ENCODE measurements at places on chromosomes 5 and 9.

DNA sequence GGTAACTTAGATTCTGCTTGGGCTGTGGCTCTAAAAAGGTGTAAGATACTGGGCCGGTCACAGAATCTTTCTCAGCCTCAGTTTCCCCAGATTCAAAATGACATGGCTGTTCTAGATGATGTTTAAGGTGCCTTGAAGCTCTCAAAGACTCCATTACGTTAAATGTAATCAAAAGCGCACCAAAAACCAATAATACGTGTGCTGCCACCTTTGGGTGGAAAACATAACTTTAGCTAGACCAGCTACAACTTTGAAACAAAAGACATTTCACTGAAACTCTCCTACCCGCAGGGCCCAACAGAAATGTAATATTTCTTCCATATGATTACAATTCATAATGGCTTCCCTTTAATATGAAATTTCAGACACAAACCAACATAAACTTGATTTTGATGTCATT, 35.0 kb upstream of the PCSK5 start:
- no peak for DNase-seq

DNA sequence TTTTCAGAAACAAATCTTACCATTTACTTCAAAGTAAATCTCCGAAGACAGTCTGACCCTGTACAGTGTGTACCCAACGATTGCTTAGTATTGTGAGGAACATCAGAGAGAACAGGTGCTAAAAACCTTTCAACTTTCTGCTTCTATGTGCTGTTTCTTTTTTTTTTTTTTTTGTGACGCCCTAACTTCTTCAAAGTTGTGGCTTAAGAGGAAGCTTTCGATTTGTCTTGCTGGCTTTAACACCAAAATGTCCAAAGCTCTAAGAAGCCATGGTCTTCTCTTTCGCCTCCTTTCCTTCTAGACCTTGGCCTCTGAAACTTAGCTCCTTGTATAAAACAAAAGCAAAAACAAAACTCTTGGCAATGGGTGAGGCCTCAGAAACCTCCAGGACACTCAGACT, 1.2 kb downstream of the TNFSF8 start:
- no peak for DNase-seq

DNA sequence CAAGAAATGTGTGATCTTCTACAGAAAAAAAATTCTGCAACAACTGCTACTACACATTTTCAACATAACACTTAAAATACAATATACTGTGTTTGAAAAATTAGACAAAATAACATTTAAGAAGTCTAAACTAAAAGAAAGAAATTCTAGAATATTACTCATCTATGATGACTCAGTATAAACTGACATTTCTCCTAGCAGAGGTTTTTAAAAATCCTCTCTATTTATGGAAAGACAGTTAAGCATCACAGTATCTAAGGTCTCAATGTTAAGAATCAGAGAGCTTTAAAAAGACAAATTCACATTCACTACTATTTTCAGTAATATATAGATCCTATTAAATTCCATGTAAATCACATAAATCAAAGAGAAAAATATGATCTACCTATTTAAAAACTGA, 61.3 kb downstream of the NR2F1-AS1 start:
- no peak for DNase-seq

GRCh38 chr9:38043931-38044623, 24.9 kb downstream of the SHB start:
- DNase-seq = no peak

- no peak for DNase-seq
Observed at GRCh38 chr9:110864011-110864410, 174.3 kb downstream of the LPAR1 start.

GRCh38 chr5:54676481-54677340, 159.2 kb downstream of the SNX18 start:
- DNase-seq = no peak

DNA sequence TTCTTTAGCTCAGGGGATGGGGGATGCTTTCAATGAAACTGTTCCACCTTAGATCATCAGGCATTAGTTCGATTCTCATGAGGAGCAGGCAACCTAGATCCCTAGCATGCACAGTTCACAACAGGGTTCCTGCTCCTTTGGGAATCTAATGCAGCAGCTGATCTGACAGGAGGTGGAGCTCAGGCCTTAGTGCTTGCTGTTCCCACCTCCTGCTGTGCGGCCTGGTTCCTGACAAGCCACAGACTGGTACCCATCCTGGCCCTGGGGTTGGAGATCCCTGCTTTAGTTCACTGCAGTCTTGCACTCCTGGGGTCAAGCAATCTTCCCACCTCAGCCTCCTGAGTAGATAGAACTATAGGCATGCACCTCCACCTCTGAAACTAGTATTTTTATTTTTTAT, 1369.8 kb upstream of the NUDT12 start:
- DNase-seq = no peak

DNA sequence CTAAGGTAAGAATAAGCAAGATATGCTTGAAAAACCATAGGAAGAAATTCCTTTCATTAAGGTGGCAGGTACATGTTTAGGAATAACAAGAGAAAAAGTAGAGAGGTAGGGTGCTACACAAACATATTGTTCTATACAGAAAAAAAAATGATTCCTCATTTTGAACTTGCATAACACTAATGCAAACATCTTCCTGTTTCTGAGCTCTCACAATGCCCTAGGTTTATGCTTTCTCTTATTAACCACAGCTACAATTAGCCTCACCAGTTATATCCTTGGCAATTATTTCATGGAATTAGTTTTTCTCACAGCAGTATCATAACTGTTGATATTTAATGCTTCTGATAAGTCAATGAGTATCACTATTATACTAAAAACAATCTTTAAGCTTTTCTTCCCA, 20.7 kb downstream of the CEMIP2 start:
- DNase-seq = no peak

DNA sequence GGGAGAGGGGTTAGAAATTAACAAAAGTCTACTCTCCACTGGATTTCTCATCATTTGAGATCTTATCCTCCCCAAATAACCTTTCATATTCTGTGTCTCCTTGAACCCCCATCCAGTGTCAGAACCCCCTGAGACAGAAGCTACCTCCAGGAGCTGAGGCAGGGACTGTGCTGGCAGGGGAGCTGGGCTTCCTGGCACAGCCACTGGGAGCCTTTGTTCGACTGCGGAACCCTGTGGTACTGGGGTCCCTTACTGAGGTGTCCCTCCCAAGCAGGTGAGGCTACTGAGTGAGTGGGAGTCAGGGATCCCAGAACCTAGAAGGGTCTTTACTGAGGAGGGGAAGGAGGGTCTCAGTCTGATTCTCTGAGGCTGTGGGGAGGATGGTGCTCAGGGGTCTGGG, 1.9 kb downstream of the SLC4A9 start:
- DNase-seq = no peak

DNA sequence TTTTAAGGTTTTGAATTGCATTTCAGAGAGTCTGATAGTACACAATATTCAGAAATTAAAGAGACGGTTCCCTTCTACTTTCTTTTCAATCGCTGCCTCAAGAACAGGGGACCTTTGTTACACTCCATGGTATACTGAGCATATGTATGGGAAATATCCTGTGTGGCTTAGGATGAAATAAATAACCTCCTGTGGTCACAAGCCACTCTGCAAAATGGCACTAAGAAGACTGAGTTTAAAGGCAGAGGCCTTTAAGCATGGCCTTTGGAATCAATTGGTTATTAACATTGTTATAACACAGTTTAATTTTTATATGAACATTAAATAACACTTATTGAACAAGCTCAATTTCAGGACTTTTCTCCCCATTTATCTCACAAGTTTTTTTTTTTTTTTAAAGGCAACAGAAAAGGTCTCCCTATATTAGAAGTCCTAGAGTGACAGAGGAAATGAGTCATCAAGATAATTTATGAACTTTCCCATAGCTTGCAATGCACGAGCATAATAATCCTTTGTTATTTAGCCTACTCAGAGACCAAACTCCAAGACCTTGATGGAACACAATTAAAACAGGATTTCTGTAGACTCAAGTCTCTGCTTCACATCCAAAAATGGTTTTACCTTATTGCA, 341.9 kb downstream of the TMEM167A start:
- no peak for DNase-seq

DNA sequence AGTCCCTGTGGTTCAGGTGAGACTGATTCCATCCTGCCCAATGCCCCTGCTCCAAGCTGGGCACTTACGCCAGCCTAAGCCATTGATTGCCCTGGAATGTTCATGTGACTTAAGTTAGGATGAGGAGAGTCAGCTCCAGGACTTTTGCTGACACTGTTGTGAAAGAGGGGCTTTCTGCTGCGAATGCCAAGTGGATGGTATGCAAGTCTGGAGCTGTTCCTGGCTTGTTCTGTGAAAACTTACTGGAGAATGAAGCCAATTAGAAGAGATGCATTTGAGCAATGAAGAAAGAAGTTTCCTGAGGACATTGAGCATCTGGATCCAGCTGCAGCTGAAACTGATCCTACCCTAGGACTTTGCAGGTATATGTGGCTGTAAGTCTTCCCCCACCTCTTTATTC, 61.2 kb upstream of the ZFR start:
- no peak for DNase-seq

- DNase-seq = no peak
Observed at GRCh38 chr5:38347896-38348295, 89.5 kb downstream of the EGFLAM start.

DNA sequence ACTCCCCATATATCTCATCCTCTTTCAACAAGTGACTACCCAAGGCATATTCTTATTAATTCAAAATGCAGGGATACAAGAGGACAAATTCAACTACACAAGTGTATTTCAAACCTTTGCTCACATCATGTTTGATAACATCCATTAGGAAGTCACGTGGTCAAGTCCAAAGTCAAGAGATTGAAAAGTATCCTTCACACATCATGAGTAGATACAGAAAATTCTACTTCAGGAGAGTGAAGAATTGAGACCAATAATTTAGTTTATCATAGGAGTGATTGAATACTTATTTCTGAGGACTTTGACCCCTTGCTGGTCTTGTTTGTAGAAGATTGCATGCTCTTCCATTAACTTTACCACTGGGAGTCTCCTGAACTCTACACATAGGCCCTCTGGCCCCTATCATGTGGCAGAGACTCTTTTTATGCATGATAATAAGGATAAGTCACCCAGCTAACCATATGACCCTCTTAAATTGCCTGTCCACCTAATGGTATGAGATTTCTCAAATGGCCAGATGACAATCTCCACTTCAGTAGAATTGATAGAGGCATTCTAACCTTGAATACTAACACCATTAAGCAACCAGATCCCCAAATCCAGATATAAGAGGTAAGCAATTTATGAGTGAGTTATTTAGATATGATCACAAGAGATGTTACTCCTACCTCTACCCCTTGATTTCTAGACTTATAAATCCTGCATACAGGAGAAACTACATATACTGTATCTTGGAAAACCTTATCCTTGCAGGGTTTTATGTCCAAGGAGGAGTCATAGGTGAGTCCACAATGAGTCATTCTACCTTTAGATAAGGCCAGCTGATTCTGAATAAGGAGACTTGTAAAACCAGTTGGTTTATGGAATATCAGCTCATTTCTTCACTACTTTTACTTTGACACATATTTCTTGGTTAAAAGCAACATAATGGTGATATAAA, 26.6 kb upstream of the SLC46A2 start:
- no peak for DNase-seq

- no peak for DNase-seq
Observed at GRCh38 chr5:151917904-151918303, 6.7 kb downstream of the GLRA1 start.

GRCh38 chr5:2991884-2992283, 240.4 kb upstream of the IRX2 start:
- no peak for DNase-seq

- DNase-seq = no peak
Observed at GRCh38 chr9:13267743-13268142, 11.7 kb downstream of the MPDZ start.

GRCh38 chr5:37811866-37812265, 28.0 kb downstream of the GDNF start:
- no peak for DNase-seq

DNA sequence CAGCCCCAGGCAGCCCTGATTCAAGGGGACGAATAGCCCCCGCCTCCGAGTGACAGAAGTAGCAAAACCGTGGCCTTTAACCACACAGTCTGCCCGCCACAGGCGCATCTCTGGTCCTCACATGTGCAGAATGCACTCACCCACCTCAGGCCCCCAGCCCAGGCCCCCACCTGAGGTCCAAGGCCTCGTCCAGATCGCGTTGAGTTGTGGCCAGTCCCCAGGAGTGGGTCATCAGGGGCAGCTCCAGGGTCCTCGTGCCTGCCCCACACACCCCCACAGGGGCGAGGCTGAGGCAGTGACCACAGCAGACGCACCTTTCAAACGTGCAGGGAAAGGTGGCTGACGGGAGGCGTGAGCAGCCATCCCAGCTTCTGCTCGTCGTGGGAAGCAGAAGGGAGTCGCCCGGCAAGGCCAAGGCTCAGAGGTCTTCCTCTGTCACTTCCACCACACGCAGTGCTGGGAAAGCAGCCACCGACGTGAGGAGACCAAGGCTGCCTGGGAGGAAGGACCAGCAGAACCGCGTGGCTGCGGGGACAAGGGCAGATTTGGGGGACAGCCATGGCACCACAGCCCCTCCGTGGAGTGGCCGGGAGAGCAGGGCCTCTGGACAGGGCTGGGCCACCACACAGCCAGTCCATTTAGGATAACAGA, 77.8 kb upstream of the OTULINL start:
- DNase-seq = no peak

DNA sequence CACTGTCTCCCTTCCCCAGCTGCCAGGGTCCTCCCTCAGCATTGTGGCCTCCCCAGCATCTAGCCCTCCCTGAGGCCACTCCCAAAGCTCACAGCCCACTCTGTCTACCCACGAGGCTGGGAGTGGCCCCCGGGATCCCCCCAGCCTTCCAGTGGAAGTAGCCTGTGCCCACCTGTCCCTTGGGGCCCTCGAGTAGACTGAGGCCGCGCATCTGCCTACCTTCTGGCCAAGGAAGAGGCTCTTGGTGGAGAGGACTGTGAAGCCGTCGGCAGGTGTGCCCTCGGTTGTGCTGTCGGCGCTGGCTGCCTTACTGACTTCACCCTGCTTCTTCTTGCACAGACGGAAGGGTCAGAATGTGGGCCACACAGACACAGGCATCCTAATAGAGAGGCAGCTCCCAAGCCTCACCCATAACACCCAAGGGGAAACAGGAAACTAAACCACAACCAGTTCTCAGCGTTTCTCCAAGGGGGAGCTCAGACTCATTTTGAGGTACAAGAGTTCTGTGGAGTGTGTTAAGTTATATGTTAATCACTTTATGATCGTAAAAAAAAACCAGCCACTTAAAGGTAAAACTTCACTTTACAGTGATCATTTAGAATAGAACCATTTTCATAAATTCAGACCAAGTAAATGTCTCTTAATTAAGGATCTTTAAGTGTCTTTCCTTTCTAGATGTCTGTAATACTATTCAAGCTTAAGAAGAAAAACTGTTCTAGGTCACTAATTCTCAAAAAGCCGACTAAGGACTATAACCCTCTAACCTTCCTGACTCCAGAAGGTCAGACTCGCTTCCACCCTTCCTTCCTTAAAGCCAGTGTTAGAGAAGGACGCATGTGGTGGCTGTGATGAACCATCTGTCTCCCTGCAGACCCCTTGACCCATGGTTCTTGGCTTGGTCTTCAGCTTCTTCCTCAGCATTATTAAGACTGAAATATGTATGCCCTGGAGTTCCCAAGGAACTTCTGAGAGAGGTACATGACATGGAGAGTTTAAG, 38.5 kb downstream of the MACROH2A1 start:
- no peak for DNase-seq

All from activated CD4-positive, alpha-beta T cell treated with anti-CD3 and anti-CD28 coated beads, Interleukin-2, amount 50 U/mL, for 4 hours (primary cell).